HuH-7 (cell line): ENCODE measurements at places on chromosomes 6 and 20.
A peak's percentile ranks its signal among the peaks of the same experiment; 100 is the strongest.

- no peak for DNase-seq
Measured at GRCh38 chr6:98824162-98824901, 10.0 kb upstream of the POU3F2 start.

DNA sequence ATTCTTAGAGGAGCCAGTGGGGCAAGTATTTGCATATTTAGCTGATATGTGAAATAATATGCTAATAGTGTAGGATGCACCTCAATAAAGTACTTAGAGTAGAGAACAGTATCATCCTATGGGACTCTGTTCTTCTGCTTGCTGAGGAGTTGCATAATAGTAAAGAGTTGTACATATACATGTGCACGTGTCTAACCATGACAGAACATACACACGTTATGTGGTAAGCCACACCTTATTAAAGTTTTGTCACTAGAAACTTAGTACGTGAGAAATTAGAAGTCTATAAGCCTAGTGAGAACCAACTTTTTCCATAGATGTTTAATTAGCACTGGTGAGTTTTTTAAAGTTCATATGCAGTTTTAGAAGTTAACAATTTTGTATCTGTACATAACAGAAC, 80.7 kb downstream of the L3MBTL3 start:
- no peak for DNase-seq

DNA sequence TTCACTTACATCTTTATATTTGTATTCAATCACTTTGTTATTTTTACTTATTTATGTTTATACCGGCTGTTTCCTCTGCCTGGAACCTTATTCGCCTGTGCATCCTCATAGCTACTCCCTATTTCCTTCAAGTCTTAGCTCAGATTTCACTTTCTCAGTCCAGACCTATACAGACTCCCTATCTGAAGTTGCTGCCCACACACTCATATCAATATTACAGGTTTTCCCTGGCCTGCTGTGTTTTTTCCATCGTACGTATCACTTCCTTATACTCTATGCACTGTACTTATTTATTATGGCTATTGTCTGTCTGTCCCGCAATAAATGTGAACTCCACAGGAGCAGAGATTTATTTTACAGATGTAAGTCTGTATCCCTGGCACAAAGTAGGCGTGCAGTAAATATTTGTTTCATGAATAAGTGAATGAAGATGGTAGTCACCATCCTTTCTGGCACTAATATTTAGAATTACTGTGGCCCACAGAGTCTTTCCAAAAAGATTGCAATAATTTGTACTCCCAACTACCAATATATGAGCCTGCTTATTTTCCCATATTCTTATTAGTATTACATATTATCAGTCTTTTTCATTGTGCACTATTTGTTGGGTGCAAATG, 64.9 kb downstream of the TNFAIP3 start:
- no peak for DNase-seq

GRCh38 chr6:122817766-122818165, 28.7 kb downstream of the SMPDL3A start:
- no peak for DNase-seq

GRCh38 chr6:43970068-43970912, 157.0 kb downstream of the MRPL14 start:
- no peak for DNase-seq

DNA sequence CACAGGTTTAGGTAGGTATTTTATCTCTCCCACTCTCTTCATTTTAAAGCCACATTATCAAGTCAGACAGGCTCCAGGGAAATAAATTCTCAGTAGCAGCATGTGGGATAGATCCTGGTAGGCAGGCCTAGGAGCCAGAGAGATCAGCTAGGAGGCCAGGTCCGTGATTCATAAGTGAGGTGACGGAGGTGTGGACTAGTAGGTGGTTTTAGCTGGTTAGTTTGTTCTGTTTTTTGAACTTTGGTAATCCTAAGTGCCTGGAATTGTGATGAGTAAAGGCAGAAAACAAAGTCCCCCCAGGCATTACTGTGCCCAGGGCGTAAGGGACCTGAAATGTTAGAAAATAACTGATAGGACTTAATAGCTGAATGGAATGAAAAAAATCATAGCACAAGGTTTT, 53.6 kb upstream of the E2F3 start:
- DNase-seq, result no peak

DNA sequence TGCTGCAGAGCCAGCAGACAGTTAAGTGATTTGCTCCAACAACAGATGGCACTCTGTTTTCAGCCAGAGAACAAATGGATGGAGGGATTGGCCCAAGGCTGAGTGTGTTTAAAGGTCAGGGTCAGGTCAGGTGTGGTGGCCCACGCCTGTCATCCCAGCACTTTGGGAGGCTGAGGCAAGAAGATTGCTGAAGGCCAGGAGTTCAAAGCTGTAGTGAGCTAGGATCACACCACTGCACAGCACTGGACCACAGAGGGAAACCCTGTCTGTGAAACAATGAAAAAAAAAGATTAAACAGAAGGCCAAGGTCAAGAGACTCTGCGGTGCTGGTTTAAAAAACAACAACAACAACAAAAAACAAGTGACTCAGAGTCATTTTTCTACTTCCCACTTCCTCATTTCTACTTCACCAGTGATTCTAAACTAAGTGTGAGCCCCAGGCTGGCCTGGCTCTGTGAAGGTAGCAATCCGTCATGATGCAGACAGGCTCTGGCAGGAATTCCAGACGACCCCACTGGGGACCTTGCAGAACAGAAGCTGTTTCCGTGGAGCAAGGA, 42.5 kb upstream of the ARMC2 start:
- no peak for DNase-seq

DNA sequence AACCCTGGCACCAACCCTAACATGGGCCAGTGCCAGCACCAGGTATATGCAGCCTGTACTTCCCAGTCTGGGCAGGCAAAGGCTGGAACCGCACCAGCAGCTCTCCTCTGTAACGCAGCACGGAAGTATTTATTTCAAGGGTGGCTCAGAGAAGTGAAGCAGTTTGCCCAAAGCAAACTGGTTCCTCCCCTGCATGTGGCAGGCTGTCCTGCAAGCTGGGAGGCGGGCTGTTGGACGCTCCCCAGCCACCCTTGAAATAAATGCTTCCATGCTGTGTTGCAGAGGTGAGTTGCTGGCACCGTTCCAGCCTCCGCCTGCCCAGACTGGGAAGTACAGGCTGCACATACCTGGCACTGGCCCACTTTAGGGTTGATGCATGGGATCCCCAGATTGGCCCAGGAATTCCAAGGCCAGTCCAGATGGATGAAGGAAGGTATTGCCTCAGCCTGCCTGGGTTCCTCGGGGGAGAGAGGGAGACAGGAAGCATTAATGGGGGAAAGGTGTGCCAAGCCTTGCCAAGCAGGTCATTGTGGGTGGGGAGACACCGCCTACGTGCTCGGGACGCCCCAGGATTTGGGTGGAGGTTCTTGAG, 49.8 kb downstream of the PPARD start:
- no peak for DNase-seq

- DNase-seq, result no peak
Measured at GRCh38 chr6:15267221-15267620, 21.4 kb downstream of the JARID2 start.

DNA sequence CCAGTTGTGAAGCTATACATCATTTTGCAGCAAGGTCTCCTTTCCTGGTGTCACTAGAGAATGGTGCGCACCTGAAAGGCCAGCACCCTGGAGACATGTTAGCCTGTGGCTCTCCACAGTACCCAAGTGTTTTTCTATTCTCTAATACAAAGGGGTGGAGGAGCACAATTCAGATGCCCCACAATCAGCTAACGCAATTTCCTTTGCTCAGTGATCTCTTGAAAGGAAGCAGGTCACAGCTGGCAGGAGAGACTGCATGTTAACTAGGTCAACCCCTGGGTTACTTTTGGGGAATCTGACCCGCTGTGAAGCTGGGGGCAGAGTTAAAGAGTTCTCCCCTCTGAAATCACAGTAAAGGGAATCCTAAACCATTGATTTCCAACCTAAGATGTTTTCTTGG, 92.5 kb downstream of the B3GAT2 start:
- no peak for DNase-seq

GRCh38 chr6:151263967-151264366, 24.2 kb downstream of the AKAP12 start:
- no peak for DNase-seq

DNA sequence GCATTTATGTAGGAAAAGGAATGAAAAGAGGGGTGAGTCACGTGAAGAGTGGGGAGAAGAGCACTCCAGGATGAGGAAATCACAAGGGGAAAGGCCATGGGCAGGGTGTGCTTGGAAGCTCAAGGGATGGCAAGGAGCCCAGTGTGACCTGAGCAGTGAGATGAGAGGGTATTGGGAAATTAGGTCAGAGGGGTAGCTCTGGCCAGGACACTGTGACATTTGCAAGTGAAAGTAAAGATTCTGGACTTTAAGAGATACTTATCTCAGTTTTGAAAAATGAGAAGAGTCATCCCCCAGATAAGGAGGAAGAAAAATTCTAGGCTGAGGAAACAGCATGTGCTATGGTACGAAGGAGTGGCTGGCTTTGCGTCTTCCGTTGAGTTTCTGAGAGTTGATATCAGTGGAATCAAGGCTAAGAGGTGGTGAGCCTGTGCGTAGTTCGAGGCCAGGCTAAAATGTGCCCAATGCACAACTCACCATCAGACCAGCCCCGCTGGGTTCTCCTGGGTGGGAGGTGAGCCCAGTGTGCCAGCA, 79.9 kb downstream of the GCLC start:
- DNase-seq, result no peak

DNA sequence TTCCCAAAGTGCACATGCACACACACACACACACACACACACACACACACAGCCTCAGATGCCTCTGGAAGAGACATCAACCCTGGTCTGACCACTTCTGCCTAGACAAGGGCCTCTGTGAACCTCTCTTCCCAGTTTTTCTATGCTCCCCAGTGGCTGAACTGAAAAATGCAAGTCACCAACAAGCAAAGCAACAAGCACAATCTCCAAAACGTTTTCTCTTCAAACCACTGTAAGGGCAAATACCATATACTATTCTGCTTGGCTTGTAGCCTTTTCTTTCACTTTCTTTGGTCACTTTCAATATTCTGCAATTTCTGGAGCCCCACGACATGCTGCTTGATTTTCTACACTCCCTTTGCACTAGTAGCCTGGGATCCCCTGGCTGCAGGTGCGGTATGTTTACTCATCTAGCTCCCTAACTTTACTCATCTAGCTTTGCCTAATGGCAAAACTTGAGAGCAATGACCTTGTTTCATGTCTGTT, 121.4 kb upstream of the DST start:
- DNase-seq, result peak; percentile 25

- DNase-seq, result no peak
Measured at GRCh38 chr20:51363378-51363777, 179.1 kb downstream of the NFATC2 start.
